ENCODE measurements at places on chromosomes 7 and 10.

GRCh38 chr10:58837826-58838225, 325.2 kb downstream of the BICC1 start:
- DNase-seq: no peak

DNA sequence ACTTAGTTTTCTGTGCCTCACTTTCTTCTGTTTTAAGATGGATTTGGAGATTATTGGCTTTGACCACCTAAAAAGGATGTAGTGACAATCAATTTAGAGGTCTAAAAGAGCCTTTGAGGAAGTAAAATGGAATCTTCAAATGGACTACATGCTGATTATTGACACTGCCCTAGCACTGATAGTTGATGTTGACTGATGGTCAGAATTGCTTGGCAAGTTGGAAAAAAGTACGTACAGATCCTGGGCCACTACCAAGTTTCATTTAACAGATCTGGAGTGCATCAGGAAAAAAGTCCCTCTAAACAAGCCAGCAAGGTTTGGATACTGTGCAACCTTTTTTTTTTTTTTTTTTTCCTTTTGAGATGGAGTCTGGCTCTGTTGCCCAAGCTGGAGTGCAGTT, 81.1 kb downstream of the TCF7L2 start:
- no peak for DNase-seq

DNA sequence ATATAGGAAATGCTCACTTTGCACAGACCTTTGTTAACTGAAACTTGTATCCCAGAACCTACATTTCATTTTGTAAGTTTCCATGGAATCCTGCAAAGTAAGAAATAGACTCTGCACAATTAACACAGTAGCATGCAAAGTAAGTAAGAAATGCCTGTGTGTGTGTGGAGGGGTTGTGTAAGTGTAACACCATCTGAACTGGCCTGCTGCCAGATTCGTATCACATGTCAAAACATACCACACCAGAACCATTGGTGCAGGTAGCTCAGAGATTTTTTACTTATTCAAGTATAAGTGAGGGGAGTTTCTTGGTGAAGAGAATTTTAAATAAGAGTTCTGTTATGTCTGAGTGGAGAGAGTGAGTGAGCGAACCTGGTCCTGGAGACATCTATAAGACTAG, 17.9 kb upstream of the DDX21 start:
- no peak for DNase-seq

- DNase-seq: no peak
These were observed 167.9 kb downstream of the CPEB3 start for GRCh38 chr10:92122941-92123450.

- no peak for DNase-seq
These were observed 3.3 kb upstream of the UNCX start for GRCh38 chr7:1229202-1229947.

All from bone marrow (tissue), 2 donors.